Naive thymus-derived CD8-positive, alpha-beta T cell (primary cell): ENCODE measurements at places on chromosomes 3 and 15.

DNA sequence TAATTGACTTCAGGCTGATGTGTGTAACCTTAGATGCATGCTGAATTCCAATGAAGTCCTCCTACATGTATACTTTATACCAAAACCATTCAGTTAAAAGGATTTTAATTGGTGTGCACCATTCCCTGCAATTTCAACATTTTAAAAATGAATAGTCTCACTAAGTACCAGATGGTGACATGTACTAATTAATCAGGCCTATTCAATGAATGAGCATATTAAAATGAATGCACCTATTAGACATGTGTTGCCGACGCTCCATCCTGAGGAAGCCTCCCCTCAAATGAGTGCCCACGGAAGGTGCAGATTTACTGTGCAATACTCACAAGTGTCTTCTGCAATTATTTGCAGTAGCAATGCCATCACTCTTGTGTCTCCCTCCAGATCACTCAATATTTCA lies 124.7 kb upstream of the TSPAN3 start:
- DNase-seq: no peak

DNA sequence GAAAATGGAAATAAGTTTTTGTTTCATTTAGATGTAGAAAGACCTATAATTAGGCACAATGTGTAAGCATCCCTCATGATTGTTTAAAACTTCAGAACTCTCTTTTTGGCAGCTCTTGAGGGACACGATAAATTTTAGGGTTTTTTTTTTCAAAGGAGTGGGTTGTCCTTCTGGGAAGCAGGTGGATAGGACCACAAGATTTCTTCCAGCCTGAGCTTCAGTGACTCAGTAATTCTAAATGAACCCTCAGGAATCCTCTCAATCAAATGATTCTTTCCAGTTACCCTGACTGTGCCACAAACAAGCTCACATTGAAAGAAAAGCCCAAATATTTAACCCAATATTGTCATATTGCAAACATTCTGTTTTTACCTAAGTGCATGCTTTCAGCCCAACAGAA lies 45.1 kb downstream of the COL8A1 start:
- DNase-seq: no peak

- no peak for DNase-seq
These were observed 98.1 kb upstream of the STRIT1 start for GRCh38 chr3:155391551-155391958.

GRCh38 chr3:42072831-42073301 lies 18.3 kb upstream of the TRAK1 start:
- DNase-seq: no peak

GRCh38 chr3:59451800-59452746 lies 402.2 kb upstream of the CFAP20DC start:
- DNase-seq: no peak

GRCh38 chr3:186025161-186025560 lies 83.7 kb downstream of the ETV5 start:
- DNase-seq: no peak

- DNase-seq: no peak
These were observed 47.8 kb downstream of the PLXNA1 start for GRCh38 chr3:127030508-127031412.

DNA sequence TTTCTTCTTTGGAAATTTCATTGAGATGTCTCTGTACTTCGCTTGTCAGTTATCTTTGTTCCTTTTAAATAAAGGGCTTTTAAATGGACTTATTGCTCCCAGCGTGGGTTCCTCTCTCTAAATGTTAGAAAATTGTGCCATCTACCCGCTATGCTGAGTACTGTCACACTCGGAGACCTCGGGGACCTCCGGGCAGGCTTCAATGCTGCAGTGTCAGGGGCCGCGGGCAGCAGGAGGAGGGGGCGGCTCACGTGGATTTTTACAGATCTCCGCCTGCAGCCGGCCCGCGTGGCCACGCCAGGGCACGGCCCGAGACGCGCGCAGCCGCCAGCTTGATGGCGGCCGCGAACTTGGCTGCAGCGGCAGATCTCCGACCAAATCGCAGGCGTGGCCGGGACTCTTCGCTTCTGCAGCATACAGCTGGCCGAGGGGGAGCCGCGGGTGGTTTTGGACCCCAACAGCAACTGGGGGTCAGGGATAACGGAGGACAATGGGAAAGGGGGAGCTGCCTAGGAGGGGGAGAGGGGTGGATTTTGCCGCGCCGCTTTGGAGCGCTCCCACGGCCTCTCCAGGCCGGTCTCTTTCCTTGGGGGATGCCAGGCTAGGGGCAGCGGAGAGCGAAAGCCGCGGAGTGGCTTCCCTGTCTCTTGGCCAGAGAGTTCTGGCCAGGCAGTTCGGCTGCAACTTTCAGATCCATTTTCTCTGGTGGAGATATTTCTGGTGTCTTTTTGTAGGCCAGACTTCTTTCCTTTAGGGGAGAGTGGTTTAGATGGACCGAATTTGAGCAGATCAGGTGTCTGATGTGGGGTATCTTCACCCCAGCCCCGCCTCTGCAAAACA lies 15.3 kb downstream of the NR2F2 start:
- DNase-seq: no peak

- DNase-seq: no peak
These were observed 831 bp downstream of the IFT57 start for GRCh38 chr3:108221393-108221792.

DNA sequence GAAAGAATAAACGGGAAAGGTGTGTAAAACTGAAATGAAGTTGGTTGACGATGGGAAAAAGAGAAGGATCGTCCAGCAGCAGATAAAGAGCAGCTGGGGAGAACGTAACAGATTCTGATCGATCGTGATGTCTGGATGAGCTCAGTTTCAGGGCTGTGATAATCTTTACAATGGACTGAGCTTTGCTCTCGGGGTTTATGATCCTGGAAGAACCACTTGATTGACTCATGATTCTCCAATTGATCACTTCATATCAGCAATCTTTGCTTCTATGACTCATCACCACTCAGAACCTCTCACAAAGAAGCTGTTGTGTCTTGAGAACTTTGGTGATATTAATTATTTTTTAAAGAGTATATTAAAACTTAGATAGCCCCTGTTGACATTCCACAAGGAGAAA lies 690.7 kb downstream of the TUSC7 start:
- no peak for DNase-seq

- DNase-seq: no peak
These were observed 54.2 kb upstream of the RBMS3 start for GRCh38 chr3:29226706-29227105.
